Small intestine (tissue), 16 donors: ENCODE measurements at places on chromosomes 1 and 21.
A peak's percentile ranks its signal among the peaks of the same experiment; 100 is the strongest.

GRCh38 chr1:206015071-206015470, 8.6 kb downstream of the CTSE start:
- no peak for DNase-seq

DNA sequence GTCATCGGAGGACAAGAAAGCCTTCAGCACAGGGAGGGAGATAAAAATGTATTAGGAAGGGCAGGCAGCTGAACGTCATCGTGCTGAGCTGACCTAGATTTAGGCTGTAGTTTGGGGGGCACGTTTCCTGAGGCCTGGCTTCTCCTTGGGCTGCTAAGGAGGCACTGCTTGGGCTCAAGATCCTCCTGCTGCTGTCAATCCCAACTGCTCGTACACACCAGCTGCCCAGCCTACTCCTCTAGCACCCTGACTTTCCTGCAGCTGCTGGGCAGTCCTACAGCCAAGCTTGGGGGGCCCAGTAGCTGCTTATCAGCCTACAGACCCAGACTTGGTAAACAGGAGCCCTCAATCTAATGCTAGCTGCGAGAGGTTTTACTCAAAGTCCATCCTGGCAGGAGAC, 6.2 kb downstream of the TMEM35B start:
- no peak for DNase-seq

DNA sequence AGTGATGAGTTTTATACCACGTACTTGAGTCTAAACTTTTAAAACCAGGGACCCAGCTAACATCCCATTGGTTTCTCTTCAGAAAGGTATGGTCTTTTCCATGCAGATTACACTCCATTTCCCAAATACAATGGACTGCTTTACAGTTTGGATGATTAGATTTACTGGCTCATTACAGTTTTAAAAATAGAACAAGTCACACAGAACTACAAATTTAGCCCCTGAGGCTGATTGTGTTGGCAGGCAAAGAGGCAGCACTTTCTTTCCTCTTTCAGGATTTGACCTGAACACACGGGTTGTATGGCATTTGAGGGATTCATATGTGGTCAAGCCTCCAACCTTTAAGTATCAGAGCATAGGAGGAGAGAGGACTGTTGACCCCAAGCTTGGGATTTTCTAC, 21.8 kb upstream of the VTCN1 start:
- DNase-seq = no peak

DNA sequence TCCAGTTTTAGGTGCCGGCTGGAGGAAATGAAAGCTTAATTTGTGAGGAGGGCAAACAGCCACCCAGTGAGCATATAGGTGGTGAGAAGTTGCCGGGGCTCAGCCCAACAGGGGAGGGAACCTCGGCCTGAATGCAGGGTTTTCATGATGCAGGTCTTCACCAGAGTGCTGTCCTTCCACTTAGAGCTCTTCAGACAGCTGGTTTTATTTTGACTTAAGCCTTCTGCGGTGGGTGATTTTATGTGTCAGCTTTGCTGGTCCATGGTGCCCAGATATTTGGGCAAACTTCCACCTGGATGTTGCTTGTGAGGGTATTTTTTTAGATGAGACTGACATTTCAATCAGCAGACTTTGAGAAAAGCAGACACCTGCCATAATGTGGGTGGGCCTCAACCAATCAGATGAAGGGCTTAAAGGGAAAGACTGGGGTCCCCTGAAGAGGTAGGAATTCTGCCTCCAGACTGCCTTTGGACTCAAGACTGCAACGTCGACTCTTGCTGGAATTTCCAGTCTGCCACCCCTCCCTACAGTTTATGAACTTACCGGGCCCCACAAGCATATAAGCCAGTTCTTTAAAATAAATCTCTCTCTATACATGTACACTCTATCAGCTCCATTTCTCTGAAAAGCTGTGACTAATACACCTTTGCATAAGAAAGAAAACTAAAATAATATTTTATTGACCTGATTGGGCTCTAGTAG, 72.8 kb downstream of the RHOU start:
- no peak for DNase-seq

DNA sequence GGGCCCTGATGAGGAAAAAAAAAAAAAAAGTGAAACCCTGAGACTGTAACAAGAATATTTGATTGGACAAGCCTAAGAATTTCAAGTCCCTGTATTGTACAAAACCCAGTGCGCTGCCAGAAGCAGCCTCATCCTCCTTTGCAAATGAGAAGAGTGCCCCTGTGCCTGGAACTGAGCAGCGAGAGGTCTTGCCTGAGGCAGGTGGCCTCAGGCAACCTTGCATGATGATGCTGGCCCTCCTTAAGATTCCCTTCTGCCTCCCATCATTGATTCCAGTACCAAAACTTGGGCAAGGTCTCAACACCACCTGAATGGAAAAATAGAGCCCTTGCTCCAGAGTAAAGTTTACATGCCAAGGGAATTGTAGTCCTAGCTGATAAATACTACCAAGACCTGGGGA, 129.6 kb upstream of the RAB4A start:
- no peak for DNase-seq

DNA sequence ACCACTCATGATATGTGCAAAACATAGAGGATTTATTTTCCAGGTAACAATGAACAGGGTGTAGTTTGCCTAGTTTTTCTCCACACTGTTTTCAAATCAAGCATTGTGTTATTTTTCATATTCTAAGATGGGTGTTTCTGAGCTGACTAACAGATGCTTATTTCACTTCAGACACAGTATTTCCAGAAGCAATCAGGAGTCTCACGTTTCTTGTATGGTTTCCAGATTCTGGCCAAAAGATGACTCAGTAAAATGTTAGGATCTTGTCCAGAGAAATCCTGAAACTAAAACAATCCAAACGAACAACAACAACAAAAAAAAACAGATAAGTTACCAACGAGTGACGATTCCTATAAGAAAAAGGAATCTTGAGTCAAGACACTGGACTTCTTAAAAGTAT, 5.3 kb downstream of the UTS2 start:
- DNase-seq = no peak

DNA sequence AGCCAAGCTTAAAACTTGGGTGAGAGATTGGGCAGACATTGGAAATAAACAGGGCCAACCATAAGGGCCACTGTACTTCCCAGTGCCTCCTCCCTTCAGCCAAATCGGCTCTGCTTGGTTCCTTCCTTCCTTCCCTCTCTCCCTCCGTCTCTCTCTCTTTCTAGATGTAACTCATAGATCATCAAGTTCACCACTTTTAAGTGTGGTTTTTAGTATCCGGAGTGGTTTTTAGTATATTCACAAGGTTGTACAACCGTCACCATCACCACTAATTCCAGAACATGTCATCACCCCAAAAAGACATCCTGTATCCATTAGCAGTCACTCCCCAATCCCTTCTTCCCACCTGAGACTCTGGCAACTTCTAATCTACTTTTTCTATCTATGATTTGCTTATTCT, 51.0 kb downstream of the MYSM1 start:
- no peak for DNase-seq

DNA sequence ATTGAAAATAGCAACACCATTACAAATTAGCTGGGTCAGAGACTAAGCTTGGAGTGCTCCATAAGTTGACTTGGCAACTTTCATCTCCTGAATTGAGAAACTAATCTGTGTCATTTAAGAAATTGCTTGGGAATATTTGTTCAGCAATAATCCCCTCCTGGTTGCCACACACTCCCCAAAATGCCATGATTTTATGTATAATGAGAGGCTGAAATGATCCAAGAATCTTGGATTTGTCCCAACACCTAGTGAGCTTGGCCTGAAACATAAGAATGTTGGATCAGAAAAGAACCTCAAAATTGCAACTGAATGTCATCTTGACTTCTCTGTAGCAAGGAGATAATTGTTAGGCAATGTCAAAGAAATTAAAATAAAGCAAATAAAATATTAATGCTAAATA, 805.9 kb upstream of the ADAMTS5 start:
- no peak for DNase-seq

GRCh38 chr1:81666586-81666985, 134.1 kb upstream of the ADGRL2 start:
- DNase-seq = no peak

GRCh38 chr1:224333309-224333926, 3.4 kb upstream of the NVL start:
- DNase-seq = peak; percentile 80

DNA sequence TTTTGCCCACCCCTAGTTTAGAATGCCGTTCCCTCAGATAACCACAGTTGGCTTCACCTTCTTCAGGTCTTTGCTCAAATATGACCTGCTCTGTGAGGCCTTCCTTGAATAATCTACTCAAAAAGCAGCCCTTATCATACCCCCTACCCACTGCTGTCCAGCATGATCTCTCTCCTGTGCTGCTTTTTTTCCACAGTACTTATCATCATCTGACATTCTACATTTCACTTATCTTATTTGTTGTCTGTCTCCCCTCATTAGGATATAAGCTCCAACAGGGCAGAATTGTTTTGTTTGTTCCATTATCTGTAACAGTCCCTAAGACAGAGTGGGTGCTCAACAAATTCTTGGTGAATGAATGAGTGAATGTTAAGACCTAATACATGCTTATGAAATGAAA, 18.1 kb downstream of the USP24 start:
- DNase-seq = no peak
